Activated CD8-positive, alpha-beta T cell treated with anti-CD3 and anti-CD28 coated beads for 36 hours (primary cell): ENCODE measurements at places on chromosomes 3 and 15.

DNA sequence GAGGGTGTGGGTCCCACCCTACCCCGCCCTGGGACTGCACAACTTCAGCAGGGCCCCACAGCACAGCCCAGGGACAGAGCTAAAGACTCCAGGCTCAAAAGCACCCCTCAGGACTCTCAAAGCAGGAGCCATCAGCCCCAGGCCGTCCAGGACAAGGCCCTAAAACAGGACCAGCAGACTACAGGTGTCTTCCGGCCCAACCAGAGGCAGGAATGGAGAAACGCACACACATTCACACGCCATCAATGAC lies 26.1 kb downstream of the ATRIP start:
- DNase-seq: no peak

GRCh38 chr3:42051384-42052131 lies 39.6 kb upstream of the TRAK1 start:
- DNase-seq: peak; percentile 10

DNA sequence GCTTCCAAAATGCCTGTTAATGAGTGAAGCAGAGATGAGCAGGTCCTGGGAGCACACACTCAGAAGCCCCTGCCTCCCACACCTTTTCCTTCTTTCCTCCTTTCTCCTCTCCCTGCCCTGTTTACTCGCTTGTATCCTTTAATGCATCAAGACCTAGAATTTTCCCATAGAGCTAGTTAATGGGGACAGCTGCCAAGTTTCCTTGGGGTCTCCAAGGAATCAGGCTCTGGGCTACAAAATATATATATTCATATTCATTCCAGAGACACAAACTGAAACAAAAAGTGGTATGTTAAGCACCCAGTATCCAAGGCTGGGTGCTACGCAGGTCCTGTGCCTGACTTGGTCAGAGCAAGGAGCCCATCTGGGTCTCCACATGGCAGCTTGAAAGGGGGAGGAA lies 235.6 kb downstream of the MYRIP start:
- DNase-seq: no peak

DNA sequence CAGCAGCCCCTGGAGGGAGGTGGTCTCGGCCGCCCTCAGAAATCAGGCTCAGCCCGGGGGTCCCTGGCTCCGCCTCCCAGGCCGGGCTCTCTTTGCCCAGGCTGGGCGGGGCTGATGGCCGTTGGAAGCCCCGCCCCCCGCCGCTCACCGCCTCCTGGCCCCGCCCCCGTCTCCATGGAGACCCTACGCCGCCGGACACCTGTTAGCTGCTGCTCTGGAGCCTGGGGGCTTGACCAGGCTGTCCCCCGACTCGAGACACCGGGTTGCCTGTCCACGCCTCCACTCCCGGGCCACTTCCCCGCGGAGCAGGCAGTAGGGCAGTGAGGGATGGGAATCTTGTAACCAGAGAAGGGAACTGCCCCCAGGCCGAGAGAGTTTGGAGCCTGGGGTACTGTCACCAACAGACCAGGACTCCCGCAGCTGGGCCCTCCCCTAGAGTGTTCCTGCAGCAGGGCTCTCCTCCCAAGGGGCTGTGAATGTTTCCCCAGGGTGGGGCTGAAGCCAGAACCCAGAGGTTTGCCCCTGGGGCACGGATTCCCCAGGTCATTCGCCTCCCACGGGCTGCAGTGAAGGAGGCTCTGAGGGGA lies 27.8 kb upstream of the RPL32 start:
- DNase-seq: peak; percentile 61

DNA sequence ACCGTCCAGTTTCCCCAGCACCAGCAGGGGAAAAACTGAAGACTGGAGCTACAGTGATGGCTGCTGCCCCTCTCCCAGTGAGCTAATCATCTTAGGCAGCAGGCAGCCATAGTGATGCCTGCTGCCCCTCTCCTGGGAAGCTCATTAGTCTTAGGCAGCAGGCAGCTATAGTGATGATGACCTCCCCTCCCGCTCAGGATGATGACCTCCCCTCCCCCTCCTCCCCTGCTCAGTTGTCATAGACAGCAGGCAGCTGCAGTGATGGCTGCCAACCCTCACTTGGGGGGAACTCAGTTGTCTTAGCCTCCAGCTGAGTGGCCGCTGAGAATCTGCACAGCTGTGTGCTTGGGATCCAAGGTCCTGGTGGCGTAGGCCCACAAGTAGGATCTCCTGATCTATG lies 80.9 kb upstream of the MANF start:
- DNase-seq: no peak

GRCh38 chr3:61569856-61570580 lies 8.6 kb downstream of the PTPRG start:
- no peak for DNase-seq

DNA sequence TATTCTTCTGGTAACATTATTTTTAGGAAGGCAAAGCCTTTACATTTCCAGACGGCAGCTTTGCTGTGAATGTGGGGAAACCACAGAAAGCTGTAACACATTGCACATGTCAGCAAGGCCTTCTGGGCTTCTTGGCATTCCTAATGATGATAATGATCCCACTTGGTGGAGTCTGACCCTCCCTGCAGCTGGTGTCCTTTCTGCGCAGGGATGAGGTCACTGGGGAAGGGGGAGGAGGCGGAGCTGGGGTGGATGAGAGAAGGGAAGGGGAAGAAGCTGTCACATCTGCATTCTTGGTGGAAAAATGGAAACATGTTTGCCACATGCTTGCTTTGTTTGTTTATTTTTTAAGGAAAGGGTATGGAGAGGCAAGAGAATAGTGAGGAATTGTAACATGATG lies 68.6 kb downstream of the FILIP1L start:
- no peak for DNase-seq

GRCh38 chr15:90114451-90114901 lies 12.2 kb upstream of the IDH2 start:
- DNase-seq: no peak
